Cerebellum (tissue), 4 donors: ENCODE measurements at places on chromosomes 1 and 21. TPM values are rescaled to one million over a fixed set of nuclear protein-coding genes. Genes with fewer than 3 reads are reported as not detected.

GRCh38 chr1:81007024-81007423 lies 793.7 kb upstream of the ADGRL2 start:
- no peak for DNase-seq

DNA sequence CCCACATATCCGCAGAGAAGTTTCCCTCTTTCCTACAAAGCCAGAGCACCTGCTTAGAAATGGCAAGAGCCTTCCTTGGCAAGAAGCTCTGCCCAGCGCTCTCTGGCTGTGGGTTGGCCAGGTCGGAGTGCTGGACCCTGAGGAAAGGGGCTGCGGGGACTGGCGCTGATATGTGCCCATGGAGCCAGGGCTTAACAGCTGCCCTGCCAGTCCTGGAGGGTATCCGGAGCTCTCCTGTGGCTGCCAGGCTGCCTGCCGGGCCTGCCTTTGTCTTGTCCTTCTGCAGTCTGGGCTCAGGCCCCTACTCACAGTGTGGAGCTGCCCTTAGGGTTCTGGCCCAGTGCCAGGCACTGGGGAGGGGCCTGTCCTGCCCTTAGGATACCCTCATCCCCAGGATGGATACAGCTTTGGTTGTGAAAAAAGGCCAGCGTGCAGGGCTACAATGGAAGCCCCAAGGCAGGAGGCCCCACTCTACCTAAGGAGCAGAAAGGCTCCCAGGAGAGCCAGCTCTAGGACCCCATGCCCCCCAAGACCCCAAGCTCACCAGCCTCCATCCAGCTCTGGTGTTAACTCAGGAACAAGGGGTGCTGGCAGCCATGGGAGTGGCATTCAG lies 43.4 kb downstream of the KIAA1614 start:
- peak; percentile 74 for DNase-seq

DNA sequence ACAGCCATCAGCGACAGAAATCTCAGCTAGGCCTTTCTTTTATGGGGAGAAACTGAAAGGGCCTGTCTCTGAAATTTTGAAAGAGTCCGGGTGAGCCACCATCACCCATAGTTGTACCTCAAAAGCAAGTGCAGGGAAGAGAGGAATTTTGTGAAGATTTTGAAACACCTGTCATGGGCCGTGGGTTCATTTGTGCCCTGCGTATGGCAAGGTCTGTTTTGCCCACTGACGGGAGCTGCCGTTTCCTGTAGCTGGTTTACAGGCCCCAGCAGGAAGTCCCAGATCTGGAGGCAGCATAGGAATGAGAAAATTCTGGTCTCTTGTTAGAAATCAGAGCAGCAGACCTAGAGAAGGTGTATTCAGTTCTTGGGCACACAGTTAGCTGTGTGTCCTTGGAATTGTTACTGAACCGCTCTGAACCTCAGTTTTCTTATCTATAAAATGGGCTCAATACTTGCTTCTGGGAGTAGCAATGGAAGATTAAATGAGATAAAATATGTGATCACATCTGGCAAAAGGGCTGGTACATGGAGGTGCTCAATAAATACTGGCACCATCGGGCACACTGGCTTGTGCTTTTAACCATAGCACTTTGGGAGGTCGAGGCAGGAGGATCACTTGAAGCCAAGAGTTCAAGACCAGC lies 52.5 kb downstream of the MAN1C1 start:
- DNase-seq, result no peak

GRCh38 chr1:24120965-24121364 lies 9.0 kb upstream of the MYOM3 start:
- no peak for DNase-seq

DNA sequence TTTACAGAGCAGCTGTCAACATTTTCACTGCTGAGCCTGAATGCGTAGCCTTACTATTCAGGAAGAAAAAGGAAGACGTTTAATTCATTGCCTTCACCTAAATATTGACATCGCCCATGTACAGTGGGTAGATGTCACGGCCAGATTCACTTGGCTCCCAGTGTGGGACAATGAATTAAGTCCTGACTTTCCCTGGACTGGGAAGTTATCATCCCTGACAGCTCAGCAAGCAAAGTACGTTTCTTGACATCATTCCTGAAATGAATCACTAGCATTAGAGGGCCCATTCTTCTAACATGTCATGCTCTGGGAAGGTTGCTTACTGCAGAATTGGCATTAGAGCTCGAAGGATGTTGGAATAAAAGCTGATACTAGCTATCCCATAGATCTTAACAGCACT lies 37.8 kb downstream of the LRRC53 start:
- no peak for DNase-seq

- DNase-seq, result no peak
These were observed 18.6 kb downstream of the FAM151A start for GRCh38 chr1:54604572-54605370.

DNA sequence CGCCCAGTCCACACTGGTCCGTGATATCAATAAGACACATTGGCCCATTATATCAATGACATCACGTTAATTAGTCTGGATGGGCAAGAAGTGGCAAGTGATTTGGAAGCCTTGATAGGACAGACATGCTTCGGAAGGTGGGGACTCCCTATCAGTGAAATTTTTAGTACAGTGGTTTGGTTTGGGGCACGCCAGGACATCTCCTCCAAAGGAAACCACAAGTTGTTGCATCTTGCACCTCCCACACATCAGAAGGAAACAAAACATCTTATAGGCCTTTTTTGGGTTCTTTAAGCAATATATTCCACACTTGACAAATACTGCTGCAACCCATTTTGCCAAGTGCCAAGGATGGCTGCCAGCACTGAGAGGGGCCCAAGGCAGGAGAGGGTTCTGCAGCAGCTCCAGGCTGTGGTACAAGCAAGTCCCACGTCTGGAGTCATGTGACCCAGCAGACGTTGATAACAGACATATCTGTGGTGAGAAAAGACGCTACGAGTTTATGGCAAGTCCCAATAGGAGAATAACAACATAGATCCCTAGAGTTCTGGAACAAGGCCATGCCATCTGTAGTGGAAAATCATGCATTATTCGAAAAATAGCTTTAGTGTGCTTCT lies 95.3 kb upstream of the DISP3 start:
- DNase-seq, result peak; percentile 56

DNA sequence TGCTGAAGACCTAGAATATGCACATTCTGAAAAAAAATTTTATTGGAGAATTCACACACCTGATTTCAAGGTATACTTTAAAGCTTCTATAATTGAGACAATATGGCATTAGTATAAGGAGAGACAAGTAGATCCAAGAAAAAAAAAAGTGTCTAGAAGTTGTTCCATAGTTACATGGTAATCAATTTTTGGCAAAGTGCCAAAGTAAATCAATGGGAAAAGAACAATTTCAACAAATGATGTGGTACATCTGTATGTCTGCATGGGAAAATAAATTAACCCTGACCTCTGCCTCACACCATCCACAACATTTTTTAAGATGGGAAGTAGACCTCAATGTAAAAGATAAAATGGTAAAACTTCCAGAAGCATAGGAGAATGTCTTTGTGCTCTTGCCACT lies 21.3 kb upstream of the BACH1 start:
- no peak for DNase-seq

GRCh38 chr1:52978045-52978444 lies 51.0 kb downstream of the SCP2 start:
- DNase-seq, result no peak

DNA sequence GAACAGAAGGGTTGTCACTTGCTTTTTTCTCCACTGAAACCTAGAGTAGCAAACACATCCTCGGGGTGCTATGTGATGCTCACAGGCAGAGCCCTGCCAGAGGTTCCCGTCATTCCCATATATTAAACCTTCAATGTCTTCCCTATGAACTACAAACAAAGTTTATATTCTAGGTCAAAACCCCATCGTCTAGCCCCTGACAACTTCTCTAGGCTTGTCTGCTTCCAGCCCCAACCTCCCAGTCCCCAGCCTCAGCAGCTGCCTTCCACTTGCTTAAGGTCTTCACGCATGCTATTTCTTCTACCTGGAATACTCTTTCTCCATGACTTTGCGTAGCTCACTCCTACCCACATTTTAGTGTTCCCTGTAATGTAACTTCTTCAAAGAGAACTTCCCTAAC lies 1.9 kb upstream of the TLR5 start:
- no peak for DNase-seq

DNA sequence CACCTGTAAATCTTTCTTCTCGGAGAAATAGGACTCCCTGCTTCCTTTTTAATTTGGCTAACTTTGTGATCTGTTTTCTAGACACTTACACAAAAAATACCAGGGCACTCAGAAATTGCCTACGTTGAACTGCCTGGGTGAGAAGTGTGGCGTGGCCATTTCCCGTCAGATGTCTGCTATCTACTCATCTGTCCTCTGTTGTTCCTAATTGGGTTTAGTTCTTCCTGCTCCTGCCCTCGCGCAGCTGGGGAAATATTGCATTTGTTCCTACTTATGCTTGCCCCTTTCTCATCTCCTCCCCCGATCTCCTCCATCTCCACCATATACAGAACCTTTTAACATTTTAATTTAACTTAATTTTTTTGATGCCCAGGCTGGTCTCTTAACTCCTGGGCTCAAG lies 55.1 kb downstream of the CD58 start:
- DNase-seq, result no peak

OR4F16 gene
- total RNA-seq, result 0.54 TPM

CCDC17 gene
- total RNA-seq, result 1.00 TPM

CD247 gene
- 0.82 TPM for total RNA-seq

S100A7A gene
- total RNA-seq, result not detected

LCE1E gene
- total RNA-seq, result not detected

PRAMEF17 gene
- total RNA-seq, result not detected

S100A3 gene
- not detected for total RNA-seq

RGSL1 gene
- not detected for total RNA-seq

CAMK1G gene
- total RNA-seq, result 1.8 TPM
